ENCODE measurements at places on chromosomes 2 and 18. TPM values are rescaled to one million over a fixed set of nuclear protein-coding genes. Genes with fewer than 3 reads are reported as not detected.

LYPD6B gene
- total RNA-seq: 21.6 TPM

IL36G gene
- 0.24 TPM for total RNA-seq

RGPD4 gene
- total RNA-seq: not detected

CRYBA2 gene
- 0.20 TPM for total RNA-seq

LRATD1 gene
- total RNA-seq: 0.12 TPM

RAB27B gene
- 7.0 TPM for total RNA-seq

SLC11A1 gene
- 0.10 TPM for total RNA-seq

C1GALT1C1L gene
- 6.4 TPM for total RNA-seq

C1QL2 gene
- not detected for total RNA-seq
